ENCODE measurements at places on chromosomes 2 and 18.

- DNase-seq, result peak; percentile 50
Observed at GRCh38 chr18:12657684-12658425, at the start of gene SPIRE1. TSS of gene SPIRE1 (minus strand) at chr18:12658107. CDS start at chr18:12657866, 241 bp downstream.

DNA sequence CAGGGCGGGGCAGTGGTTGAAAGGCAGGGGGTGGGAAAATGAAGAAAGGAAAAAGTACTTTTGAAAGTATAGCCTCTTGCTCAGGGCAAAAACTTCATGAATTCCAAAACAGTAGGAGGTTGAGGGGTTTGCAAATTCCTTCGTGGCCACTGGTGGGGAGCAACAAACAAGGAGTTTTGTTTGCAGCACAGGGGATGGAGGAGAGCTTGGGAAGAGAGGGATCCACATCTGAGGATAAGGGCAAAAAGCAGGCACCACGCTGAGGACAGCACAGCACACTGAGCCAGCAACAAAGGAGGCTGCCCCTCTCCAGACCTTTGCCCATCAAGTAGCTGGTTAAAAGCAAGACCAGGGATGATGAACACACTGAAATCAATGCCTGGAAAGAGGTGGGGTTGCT, 148.9 kb downstream of the TCF4 start:
- no peak for DNase-seq

DNA sequence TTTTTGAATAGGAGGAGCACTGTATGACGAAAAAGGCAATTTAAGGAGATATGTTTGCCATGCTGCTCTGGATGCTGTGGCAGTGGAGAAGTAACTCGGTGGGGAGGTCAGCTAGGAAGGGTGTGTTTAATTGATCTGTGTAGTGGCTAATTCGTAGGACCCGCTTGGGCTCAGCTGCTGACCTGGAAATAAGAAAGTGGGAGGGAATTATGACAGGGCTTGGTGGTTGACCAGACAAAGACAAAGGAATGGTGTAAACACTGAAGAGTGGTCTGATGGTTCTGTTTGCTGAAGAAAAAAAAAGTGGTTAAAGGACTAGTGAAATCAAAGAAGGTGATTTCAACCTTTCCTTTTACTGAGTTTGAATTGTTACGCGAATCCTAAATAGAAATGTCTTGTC, 146.0 kb downstream of the MAP4K4 start:
- DNase-seq, result no peak

DNA sequence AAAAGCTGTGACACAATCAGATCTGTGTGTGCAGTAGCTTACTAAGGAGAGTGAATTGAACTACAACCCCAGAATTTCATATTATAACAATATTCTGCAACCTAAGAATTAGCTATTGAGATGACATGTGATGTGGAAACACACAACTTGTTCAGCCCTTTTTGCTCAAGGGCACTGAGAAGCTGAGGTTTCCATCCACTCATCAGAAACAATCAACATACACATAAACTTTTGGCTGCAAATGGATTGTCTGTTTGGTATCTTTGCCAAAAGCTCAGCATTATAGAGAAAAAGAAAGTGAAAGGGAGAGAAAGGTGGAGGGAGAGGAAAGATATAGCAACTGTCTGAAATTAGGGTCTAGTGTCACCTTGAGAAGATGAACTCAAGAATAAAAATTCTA, 117.2 kb upstream of the KLF7 start:
- DNase-seq, result no peak

GRCh38 chr2:23692851-23693605, 233.9 kb downstream of the ATAD2B start:
- no peak for DNase-seq

GRCh38 chr2:158253170-158253569, 151.5 kb downstream of the UPP2 start:
- no peak for DNase-seq

GRCh38 chr18:76368976-76369375, 126.1 kb downstream of the ZNF516 start:
- no peak for DNase-seq

DNA sequence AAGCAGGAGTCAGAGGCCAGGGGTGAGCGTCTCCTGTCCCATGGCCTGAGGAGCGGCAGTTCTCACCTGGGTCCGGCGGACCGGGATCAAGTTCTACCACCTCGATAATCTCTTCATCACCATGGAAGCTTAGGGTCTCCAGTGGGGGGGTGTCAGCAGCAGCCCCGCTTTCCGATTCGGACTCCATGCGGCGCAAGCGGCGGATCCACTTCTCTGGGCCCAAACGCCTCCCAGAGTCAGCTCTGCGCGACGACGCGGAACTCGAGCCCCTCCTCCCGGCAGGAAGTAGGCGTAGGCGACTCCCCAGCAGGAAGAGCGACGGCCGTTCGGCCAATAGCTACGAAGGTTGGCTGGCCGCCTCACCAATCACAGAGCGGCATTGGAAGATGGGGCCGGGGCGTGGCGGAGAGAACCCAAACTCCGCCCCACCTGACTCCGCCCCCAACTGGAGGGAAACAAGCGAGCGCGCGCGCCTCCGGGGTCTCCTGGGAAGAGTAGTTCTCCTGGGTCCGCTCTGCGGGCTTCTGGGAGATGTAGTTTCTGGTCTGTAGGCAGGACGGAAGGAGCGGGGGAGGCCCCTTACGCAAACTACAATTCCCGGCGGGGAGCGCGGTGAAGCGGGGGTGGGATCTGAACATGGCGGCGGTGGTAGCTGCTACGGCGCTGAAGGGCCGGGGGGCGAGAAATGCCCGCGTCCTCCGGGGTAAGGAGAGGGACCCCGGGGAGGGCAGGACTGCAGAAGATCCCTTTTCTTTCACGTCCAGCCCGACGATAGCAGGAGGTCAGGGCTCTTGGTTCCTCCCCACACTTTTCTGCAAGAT, at the start of the genes AAMP and PNKD:
AAMP (minus strand) TSS at position 238 of the 821 bp plus-strand sequence; CDS start at position 187, 51 bp downstream.
PNKD (plus strand) TSS at position 620 of the 821 bp plus-strand sequence; CDS start at position 637, 17 bp downstream.
- peak; percentile 100 for DNase-seq

DNA sequence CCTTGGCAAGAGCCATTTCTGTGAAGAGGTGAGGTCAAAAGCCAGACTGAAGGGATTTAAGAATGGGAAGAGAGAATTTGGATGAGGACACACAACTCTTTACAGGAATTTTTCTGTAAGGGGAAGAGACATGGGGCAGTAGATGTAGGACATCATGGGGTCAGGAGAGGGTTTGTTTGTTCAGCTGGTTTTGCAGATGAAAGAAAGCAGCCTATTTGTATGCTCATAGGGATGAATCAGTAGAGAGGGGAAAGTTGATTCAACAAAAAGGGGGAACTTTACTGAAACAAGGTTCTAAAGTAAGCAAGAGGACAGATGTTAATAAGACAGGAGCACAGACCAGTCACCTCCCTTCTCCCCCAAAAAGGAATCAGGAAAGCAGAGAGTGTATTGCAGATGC, 11.2 kb downstream of the SCG2 start:
- DNase-seq, result no peak

- DNase-seq, result no peak
Observed at GRCh38 chr2:20671036-20671735, 4.2 kb downstream of the GDF7 start.

- no peak for DNase-seq
Observed at GRCh38 chr2:223418131-223418530, 184.0 kb downstream of the SCG2 start.

DNA sequence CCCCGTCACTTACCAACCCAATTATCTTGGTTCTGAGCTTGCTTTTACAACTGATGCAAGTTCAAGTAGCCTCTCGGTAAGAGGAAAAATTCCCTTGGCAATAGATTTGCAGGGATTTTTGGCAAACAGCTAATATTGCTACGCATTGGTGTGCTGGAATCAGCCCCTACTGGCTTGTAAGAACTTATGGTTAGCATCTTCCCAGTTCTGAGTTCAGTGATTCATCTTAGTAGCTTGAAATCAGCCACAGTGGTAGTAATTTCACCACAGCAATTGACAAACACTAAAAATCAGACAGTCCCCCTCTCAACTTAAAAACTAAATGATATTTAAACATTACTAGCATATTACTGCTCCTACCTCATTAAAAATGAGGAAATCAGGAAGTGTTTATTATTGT, 5.9 kb upstream of the RAX start:
- DNase-seq, result no peak

DNA sequence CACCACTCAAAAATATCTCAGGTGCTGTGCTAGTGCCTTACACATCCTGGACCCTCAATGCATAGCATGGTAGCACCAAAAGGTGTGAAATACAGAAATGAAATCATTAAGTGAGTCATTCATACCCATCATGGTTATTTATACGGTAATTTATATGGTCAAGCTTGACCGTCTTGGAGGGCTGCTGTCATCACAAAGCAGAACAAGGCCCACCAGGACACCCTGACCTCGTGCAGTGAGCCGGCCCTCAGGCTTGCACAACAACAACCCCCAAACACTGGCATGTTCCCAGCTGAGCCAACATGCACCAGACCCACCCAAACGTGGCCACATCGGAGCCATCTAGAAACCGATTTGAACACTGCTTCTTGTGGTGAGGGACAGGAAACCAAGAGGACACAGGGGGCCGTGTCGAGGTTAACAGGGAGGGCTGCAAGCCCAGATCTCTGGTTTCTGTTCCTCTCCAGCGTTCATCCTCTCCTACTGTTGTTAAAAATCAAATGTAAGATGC, 378.5 kb upstream of the ID2 start:
- DNase-seq, result peak; percentile 70

DNA sequence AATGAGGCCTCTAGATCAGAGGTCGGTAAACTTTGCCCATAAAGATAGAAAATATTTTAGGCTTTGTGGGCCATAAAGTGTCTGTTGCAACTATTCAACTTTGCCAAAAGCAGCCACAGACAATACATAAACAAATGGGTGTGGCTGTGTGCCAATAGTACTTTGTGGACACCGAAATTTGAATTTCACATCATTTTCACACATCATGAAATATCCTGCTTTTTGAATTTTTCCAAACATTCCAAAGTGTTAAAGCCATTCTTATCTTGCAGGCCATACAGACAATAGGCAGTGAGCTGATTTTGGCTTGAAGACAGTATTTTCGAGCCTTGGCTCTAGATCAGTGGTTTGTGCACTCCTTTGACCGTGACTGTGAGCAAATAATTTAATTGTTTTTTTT, 51.1 kb upstream of the EPC2 start:
- DNase-seq, result no peak

DNA sequence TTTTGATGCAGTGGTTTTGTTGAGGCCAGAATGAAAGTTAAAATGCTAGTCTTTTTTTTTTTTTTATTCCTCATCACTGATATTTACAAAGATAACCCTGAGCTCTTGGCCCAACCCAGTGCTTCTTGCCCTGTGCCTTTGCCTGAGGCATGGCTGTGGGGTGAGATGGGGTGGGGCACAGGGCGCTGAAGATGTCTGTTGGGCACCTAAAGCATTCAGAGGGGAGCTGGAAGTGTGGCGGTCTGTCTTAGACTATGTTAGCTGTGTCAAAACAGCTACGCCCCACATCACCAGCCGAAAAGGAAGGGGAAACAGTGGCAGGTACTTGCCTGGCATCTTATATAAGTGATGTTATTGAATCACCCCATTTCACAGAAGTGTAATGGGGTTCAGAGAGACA, 20.7 kb downstream of the TOGARAM2 start:
- DNase-seq, result no peak

DNA sequence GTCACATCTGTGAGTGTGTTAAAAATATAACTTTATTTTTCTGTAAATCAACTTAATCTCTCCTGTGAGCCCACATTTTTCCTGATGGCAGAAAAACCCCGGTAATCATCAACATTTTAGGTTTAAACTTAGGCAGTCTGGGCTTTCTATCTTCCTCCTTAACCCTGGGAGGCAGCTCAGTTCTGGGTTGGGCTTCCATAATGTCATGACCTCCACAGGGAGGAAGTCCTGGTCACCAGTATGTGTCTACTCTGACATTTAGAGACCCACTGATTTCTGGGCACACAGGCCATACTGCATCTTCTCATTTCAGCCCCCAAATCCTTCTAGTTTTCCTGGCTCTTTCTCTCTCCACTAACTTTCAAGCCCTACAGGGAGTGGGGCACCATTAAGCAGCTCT, 181.2 kb downstream of the DYSF start:
- DNase-seq, result no peak

DNA sequence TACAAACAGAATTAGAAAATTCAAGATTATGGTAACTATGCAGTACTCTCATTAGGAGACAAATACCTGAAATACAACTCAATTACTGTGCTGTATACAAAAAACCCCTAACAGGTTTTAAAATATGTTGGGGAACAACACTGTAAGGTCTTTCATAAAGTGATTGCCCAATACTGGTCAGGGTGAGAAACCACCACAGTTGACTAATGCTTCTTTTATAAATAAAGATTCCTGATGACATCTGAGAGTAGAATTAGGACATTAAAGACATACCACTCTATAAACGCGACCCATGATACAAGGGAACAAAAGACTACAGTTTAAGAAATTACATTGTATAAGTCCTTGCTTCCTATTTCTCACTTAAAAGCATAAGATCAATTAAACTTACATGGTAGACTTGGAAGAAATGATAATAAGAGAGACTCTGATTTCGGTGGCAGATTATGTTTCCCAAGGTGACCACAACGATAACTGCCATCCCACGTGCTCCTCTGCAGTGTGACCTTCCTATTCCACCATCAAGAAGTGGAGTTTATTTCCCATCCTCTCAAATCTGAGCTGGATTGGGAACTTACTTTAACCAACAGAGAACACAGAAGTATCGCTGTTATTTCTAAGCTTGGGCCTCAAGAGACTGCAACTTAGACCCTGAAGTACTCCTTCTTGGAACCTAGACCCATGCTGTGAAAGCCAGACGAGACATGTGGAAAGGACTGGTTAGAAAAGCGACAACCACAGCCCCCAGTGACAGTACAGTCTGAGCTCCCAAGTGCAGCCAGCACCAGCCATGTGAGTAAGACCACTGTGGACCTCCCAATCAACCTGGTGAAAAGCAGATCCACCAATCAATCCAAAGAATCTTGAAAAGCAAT, 52.3 kb downstream of the ZNF521 start:
- no peak for DNase-seq

DNA sequence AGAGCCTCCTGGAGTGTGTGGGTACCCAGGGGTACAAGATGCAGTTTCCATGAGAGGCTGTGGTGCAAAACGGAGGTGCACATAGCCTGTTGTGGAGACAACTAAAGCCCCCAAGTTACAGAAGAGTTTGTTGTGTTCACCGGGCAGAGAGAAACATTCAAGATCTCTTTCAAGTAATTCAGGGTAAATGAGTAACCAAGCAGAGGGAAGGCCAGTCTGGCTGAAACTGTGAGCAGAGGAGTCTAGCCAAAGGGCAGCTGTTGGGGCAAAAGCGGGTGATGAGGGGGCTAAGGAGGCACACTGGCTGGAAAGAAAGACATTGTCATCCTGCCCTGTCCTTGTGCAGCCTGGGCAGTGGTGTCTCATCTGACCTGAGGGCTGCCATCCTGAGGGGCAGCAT, 52.0 kb downstream of the CXCR4 start:
- no peak for DNase-seq

DNA sequence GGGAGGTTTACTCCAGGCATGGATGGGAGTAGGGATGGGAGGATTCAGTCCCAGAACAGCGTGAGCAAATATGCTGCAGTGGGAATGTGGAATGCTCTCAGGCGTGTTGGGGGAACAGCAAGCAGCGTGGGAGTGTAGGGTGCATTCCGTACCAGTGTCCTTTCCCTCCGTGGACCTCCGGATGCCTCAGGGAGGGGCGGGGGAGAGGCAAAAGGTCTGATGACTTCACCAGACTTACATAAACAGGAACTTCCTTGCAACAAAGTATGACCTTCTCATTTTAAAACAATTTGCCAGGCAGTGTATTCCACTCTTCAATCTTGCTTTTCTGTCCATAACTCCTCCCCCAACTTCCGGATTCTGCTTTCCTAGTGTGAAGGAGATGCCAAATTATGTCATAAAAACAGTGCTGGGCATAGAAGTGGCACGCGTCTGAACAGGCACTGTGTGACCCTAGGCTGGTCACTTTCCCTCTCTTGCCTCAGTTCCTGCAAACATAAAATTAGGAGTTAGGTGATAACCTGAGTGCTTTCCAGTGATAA, 36.9 kb downstream of the RPL37A start:
- no peak for DNase-seq
